ENCODE measurements at places on chromosomes 4 and X.

DNA sequence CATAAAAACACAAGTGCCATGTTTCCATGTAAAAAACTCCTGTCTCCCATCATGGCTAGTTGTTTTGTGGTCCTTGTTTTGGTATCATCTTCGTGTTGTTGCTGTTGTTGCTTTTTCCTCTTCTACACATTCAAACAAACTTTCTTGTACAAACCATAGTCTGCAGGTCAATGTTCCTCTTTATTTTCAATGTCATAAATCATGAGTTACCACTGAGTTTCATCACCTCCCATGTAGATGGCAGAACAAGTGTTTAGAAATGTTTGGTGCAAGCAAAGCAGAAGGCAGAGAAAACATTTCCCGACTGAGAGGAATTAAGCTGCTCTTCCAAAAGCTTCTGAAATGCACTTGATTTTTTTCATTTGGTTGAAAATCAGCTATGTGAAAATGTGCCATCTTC is 166.0 kb downstream of the ANTXR2 start:
- DNase-seq = no peak

DNA sequence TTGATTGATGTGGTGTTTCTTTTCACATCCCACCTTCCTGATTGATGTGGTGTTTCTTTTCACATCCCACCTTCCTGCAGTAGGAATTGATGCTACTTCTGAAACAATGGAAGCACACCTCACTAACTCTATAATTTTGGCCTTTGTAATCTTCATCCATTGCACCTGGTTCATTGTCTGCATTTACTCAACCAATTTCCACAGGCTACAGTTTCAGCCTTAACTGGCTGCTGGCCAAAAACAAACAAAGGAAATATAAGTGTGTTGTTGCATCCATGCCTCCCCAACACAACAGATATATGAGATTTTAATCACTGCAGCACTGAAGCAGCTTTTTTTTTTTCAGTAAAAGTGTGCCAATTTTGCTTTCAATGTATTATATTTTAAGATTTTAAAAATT is 867.6 kb upstream of the PCDH7 start:
- DNase-seq = no peak

GRCh38 chr4:10552591-10553280 is 95.5 kb upstream of the ZNF518B start:
- DNase-seq = no peak

- DNase-seq = no peak
These were observed 19.4 kb downstream of the SH3TC1 start for GRCh38 chr4:8218371-8219031.

DNA sequence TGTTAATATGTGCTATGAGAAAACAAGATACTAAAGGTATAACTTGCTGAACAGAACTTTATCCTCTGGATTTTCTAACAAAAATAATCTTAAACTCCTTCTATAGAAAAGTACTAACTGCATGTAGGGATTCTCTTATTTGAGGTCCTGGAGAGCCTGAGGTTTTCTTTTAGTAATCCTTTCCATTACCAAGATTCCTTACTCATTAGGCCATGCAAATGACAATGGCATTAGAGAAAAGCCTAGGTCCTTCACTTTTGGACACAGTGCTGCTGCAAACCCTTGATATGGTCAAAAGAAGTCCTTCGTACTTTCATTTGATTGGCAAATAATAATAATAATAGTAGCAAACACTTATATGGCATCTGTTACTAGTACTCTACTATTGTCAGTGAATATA is 3.2 kb downstream of the MMRN1 start:
- DNase-seq = no peak

DNA sequence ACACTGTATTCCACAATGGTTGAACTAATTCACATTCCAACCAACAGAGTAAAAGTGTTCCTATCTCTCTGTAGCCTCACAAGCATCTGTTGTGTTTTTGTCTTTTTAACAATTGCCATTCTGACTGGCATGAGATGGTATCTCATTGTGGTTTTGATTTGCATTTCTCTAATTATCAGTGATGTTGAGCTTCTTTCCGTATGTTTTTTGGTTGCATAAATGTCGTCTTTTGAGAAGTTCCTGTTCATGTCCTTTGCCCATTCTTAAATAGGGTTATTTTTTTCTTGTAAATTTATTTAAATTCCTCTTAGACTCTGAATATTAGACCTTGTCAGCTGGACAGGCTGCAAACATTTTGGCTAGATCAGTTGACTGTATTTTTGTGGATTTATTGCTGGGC is 78.2 kb downstream of the VSIG4 start:
- no peak for DNase-seq
